ENCODE measurements at places on chromosomes 2 and 18. TPM values are rescaled to one million over a fixed set of nuclear protein-coding genes. Genes with fewer than 3 reads are reported as not detected.

DNA sequence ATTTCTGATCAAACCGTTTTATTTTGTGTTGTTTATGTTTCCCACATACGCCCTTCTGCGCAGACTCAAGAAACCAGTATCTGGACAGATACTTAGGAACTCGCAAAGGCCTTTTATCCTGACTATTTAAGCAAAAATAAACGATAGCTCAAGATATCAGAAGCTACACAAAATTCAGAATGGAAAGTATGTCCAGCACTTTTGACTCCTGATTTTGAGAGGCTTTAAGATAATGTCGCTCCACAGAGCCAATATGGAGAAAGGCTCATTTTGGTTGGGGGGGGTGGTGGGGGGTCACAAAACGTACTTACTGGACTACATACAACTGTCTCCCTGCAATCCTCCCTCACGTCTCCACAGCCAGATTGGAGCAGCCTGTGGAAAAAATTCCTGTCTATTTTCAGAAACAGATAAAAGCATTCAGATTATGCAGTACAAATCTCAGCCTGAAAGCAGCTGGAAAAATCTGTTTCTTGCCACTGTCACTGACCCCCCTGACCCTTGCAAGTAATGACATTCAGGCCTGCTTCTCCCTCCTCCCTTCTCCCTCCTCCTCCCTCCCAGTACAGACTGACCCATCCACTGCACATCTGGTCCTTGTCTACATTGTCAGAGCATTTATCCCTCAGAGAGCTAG lies 34.9 kb upstream of the LCLAT1 start:
- DNase-seq, result peak; percentile 85

AMER3 gene
- total RNA-seq, result not detected

GGCX gene
- total RNA-seq, result 14.9 TPM

GRCh38 chr18:34219651-34220050 lies 5.1 kb downstream of the NOL4 start:
- DNase-seq, result no peak

GRCh38 chr18:36947820-36948348 lies 119.0 kb downstream of the KIAA1328 start:
- no peak for DNase-seq

DNA sequence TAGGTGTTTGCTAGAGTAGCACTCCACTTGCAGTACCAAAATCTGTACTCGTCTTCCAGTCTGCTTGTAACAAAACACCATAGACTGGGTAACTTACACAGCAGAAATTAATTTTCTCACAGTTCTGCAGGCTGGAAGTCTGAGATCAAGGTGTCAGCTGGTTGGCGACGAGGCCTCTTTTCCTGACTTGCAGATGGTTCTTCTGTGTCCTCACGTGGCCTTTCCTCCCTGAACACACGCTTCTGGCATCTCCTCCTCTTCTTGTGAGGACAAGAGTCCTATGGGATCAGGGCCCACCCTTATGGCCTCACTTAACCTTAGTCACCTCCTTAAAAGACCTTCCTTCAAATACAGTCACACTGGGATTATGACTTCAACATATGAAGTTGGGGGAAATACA lies 493.5 kb upstream of the MYT1L start:
- DNase-seq, result no peak

DNA sequence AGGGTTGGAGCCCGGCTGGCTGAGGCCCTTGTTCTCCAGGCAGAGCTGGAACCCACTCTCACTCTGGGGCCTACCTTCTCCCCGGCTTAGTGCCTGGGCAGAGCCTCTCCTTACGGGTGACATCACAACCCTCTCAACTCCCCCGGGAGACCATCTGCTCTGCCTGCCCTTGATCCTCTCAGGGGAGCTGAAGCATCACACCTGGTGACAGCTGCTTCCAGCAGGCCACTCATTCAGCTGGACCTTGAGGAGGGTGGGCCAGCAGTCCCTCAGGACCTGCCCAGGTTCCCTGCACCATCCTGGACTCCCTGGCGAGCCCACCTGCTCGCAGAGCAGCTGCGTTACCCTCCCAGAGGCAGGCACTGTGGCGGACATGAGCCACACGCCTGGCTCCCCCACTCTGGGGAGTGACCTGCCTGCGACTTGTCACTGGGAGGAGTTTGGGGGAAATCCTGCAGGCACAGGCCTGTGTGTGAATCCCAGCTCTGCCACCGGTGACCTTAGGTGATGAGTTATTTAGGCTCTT lies 13.1 kb downstream of the HS6ST1 start:
- DNase-seq, result peak; percentile 74

- DNase-seq, result no peak
Measured at GRCh38 chr2:189933041-189933440, 129.5 kb downstream of the MSTN start.

GRCh38 chr18:51716277-51716676 lies 518.8 kb upstream of the MEX3C start:
- DNase-seq, result no peak

PNPT1 gene
- 14.0 TPM for total RNA-seq

GRCh38 chr2:12457831-12458230 lies 258.9 kb upstream of the TRIB2 start:
- no peak for DNase-seq

STEAP3 gene
- 3.9 TPM for total RNA-seq

GRCh38 chr18:67926929-67927864 lies 410.7 kb upstream of the DSEL start:
- DNase-seq, result no peak

ASB18 gene
- not detected for total RNA-seq

DNA sequence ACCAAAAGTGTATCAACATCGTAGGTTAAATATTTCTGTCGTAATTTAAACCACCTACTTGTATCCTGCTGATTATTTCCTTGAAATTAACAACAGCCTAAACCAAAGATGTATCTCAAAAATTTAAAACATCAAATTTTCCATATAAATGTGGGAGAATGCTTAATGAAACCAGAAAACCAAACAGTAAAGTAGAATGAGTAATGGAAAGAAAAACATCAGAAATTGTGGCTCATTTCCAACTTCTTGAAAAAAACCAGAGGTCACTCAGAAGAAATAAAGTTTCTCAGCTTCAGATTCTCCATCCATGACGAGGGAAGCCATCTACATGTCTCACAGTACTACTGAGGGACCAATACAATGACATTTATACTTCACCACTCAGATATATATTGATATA lies 296.5 kb downstream of the NOL4 start:
- no peak for DNase-seq

ICOS gene
- total RNA-seq, result not detected

GRCh38 chr2:230751062-230751461 lies 38.4 kb downstream of the CAB39 start:
- no peak for DNase-seq

- DNase-seq, result no peak
Measured at GRCh38 chr18:3648641-3649040, 198.7 kb downstream of the TGIF1 start.

Data from sigmoid colon (tissue), 7 donors.